Calu3 (cell line): ENCODE measurements at places on chromosomes 12 and 14. TPM values are rescaled to one million over a fixed set of nuclear protein-coding genes. Genes with fewer than 3 reads are reported as not detected.
A peak's percentile ranks its signal among the peaks of the same experiment; 100 is the strongest.

DNA sequence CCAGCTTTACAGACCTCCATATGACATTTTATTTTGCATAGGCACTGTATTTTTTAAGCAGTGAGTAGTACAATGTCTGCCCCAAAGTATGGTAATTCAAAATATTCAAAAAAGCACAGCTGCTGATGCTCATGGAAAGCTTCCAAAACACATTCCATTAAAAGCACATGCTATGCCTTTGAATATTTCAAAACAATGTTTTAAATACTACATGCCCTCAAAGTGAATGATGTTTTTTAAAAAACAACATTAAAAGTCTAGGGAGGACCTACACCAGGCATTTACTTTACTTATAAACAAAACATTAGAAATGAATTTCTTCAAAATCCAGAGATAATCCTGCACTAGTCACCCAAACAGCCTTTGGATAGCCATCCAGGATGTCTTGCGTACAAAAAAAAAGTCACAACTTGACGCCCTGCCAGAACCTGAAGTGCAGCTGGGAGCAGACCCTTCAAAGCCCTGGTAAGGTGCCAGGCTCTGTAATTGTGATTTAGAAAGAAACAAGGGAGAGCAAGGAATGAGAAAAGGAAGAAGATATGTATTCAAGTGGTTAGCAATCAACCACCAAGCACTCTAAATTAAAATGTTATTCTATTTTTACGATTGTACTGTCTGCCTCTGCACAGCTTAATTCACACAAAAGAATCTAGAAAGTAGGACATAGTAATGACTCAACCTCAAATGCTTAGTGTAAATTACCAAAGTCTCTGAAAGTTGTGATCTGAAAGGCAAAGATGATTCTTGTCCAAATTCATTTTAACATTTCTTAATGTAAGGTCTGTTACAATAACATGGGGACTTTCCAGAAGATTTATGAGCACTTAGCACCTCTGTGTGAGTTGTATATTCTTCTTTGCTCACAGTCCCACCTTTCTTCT is 31.9 kb downstream of the CEP83 start:
- peaks cover 3% of the 10 kb centered on the region for H3K36me3 ChIP-seq
- H3K4me3 ChIP-seq, result no peak overlapping the region
- no peaks in the 10 kb centered on the region for H3K27me3 ChIP-seq
- H3K27ac ChIP-seq, result no peak overlapping the region

DNA sequence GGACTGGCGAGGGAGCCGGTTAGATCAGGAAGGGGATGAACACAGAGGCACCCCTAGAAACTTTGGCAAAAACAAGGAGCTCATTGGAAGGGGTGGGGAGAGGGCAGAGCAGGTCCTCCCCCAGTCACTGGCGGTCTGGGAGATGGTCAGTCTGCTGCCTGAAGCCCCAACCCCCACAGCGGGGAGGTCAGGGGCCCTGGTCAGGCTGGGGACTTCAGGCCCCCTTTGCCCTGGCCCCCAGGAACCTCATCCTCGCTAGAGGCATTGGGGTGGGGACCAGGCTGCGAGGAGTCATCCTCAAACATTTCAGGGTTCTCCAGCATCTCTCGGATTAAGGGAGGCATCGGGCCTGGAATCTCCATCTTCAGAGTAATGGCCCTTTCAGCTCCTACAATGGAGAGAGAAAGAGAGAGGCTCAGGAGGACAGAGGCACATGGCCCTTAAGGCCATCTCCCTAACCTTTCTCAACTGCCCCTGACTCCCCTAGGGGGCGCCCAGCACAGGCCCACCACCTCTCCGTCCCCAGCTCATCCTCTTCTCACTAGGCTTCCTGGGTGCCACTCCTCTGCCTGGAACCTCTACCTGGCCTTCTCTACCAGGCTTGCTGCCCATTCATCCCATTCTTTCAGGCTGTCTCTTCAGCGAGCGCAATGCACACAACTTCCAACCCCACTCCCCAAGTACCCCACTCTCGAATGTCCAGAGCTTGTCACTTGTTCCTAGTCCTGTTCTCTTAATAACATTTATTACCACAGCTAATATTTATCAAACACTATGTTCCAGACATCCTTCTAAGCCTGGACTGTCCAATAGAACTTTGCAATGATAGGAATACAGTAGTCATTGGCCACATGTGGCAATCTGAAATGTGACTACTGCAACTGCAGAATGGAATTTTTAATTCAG is 4.7 kb upstream of the ITGB7 start:
- H3K4me3 ChIP-seq, result no peak overlapping the region
- no peak for DNase-seq
- no peaks in the 10 kb centered on the region for H3K27me3 ChIP-seq
- H3K27ac ChIP-seq, result no peak overlapping the region
- H3K36me3 ChIP-seq, result peaks cover 31% of the 10 kb centered on the region

DNA sequence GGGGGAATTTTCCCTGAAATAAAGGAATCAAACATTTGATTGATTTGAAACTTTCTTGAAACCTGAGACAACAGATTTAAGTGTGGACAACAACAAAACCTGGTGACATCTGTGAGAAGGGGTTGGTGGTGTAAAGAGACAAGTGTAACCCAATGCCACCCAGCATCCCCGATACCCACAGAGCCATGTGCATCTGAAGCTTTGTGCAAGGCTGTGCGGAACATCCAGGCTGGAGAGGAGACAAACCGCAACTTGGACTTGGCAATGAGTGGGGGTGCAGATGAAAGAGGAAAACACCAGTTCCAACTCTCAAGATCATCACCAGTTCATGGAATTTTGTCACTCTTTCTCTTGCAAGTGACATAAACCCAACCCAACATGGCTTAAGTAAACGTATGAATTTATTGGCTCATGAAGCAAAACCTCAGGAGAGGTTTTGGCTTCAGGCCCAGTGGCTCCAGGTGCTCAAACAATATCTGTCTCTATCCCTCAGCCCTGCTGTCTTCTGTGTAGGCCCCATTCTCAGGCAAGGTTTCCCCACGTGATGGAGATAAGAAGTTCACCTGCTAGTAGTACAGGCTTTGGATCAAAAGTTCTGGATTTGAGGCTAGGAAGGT is 55.2 kb upstream of the NTF3 start:
- no peak overlapping the region for H3K27ac ChIP-seq
- DNase-seq, result no peak
- H3K36me3 ChIP-seq, result no peaks in the 10 kb centered on the region

GRCh38 chr14:82190742-82191141 is 657.1 kb upstream of the SEL1L start:
- no peaks in the 10 kb centered on the region for H3K4me1 ChIP-seq
- no peak overlapping the region for H3K27ac ChIP-seq
- H3K36me3 ChIP-seq, result no peaks in the 10 kb centered on the region

DNA sequence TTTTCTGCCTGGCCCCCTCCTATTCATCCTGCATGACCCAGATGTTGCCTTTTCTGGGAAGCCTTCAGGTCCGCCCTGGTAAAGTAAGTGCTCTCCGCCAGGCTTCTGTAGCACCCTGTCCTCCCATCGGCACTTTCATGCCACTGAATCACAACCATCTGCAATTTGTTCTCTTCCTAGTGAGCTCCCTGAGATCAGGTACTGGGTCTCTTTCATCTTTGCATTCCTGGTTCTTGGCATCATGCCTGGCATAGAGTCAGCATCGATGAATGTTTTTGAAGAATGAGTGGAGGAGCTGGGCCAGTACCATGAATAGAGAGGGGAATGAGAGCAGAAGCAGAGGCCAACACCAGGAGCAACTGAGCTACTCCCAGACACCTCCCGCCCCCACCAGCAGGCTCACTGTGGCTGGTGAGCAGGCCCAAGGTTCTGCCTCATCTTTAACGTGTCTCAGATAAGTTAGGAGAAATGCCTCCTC is 13.1 kb downstream of the ZDHHC22 start:
- peaks cover 8% of the 10 kb centered on the region for H3K4me1 ChIP-seq
- H3K27ac ChIP-seq, result no peak overlapping the region
- peaks cover 7% of the 10 kb centered on the region for H3K36me3 ChIP-seq
- DNase-seq, result no peak
- H3K27me3 ChIP-seq, result peaks cover 87% of the 10 kb centered on the region

DNA sequence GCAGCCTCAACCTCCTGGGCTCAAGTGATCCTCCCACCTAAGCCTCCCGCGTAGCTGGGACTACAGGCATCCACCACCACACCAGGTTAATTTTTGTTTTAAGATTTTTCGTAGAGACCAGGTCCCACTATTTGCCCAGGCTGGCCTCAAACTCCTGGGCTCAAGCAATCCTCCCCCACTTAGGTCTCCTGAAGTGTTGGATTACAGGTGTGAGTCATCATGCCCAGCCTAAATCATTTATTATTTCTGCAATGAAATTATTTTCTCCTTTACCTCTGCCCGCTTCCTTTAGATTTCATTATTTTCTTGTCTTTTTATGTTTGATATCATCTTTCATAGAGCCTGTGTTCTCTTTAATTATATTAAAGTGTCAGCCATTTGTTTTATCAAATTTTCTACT is 165.2 kb upstream of the OTX2 start:
- no peak overlapping the region for H3K4me3 ChIP-seq
- no peak overlapping the region for H3K27ac ChIP-seq
- no peaks in the 10 kb centered on the region for H3K36me3 ChIP-seq
- DNase-seq, result no peak
- peaks cover 10% of the 10 kb centered on the region for H3K4me1 ChIP-seq

The KCNC2 gene
- not detected in 2 replicates for total RNA-seq

The KRT73 gene
- total RNA-seq, result not detected in 2 replicates

DNA sequence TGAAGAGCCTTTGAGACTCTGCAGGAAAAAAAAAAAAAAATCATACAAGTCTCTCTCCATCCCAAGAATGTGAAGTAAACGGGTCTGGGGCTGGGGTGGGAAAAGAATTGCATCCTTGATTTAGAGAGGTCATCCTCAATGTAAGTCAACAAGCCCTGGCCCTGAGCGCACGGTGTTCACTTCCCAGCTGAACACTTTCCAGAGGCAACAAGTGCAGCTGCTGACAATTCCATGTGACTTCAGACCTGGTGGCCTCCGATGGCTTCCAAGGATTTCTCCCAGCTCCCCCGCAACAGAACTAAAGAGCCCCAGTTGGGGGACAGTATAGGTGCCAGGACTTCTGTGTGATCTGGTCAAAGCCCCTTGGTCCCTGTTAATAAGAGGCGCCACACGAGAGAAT is 2.4 kb downstream of the RILPL1 start:
- H3K4me3 ChIP-seq, result no peak overlapping the region
- no peak overlapping the region for H3K27ac ChIP-seq
- no peak for DNase-seq
- H3K36me3 ChIP-seq, result peaks cover 23% of the 10 kb centered on the region
- H3K27me3 ChIP-seq, result no peaks in the 10 kb centered on the region

DNA sequence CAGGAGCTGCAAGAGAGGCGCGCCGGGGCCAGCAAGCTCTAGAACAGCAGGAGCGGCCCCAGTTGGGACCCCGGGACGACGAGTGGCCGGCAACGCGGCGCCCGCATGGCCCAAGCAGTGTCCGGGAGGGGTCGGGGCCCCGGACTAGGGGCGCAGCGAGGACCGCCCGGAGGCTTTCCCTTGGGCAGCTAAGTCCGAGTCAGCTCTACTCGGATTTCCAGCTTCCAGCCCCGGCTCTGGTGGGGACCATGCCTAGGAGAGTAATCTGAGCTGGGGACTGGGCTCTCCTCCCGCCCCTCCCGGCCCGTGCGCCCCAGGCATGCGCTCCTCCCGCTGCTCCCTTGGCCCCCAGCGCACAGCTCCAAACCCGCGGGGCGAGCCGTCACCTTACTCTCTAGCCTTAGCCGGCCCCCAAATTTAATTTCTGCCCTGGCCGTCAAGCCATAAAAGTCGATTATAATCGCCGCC is 41.6 kb upstream of the CAPRIN2 start:
- no peaks in the 10 kb centered on the region for H3K27me3 ChIP-seq
- H3K36me3 ChIP-seq, result peaks cover 45% of the 10 kb centered on the region
- peak overlapping the region; percentile 89 for H3K4me3 ChIP-seq
- peak; percentile 42 for DNase-seq
- H3K27ac ChIP-seq, result peak overlapping the region; percentile 89

DNA sequence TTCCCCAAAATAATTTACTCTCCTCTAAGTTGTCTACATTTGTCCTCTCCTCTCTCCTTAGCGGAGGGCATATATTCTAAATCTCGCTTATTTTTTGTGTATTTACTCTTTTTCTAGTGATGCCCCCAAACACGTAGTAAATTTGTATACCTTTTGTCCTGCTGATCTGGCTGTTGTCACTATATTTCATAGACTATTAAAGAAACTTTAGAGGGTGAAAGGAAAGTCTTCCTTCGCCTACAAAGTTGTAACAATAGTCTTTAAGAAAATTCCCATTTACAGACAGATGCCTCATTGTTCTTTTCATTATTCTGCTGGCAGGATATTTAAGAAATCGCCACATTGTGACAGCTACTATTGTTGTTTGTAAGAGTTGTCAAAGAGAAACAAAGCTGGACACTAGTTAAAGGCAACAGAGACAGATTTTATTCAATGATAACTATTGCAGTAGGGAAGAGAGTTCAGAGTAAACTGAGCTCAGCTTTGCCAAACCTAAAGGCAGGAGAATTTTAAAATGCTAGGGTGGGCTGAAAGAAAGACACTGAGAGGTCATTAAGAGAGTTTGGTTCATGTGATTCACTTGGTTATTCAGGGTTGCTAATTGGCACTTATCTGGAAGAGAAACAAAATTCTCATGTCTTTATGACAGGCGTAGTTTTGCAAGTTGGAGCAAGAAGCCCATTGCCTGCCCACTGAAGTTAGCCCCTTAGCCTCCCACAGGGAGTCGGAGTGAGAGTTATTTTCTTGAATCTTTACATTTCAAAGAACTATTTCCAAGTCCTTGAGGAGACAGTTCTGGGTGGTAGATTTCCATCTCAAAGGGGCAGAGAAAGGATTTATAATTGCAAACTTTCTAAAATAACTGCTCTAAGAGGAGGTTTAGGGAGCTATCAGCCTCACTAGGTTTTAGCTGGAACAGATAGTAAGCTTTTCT is 1272.5 kb upstream of the SEL1L start:
- no peaks in the 10 kb centered on the region for H3K4me1 ChIP-seq
- no peaks in the 10 kb centered on the region for H3K27me3 ChIP-seq
- H3K4me3 ChIP-seq, result no peak overlapping the region
- no peak overlapping the region for H3K27ac ChIP-seq
- no peak for DNase-seq
- no peaks in the 10 kb centered on the region for H3K36me3 ChIP-seq

GRCh38 chr12:114306646-114307045 is 99.3 kb downstream of the TBX5 start:
- H3K4me1 ChIP-seq, result no peaks in the 10 kb centered on the region
- H3K27ac ChIP-seq, result no peak overlapping the region
- no peaks in the 10 kb centered on the region for H3K36me3 ChIP-seq
- H3K4me3 ChIP-seq, result no peak overlapping the region
- no peak for DNase-seq

The OR4Q3 gene
- not detected in 2 replicates for total RNA-seq

DNA sequence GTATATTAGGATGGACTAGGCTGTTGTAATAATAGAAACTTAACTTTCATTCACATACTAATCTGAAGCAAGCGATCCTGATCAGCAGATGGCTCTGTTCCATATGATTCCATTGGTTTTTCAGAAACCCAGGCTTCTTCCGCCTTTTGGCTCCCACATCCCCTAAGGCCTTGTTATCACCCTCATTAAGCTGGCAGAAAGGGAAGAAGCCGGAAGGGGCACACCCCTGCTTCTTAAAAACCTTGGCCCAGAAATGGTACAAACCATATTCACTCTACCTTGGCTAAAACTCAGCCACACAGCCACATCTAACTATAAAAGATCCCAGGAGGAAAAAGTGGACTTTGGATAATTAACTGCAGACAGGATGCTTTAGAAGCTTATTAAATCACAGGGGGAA is 329.2 kb downstream of the PCNX1 start:
- H3K4me3 ChIP-seq, result no peak overlapping the region
- no peaks in the 10 kb centered on the region for H3K36me3 ChIP-seq
- no peaks in the 10 kb centered on the region for H3K27me3 ChIP-seq
- peaks cover 9% of the 10 kb centered on the region for H3K4me1 ChIP-seq
- H3K27ac ChIP-seq, result no peak overlapping the region
- DNase-seq, result no peak
